ENCODE measurements at places on chromosomes 5 and 9. TPM values are rescaled to one million over a fixed set of nuclear protein-coding genes. Genes with fewer than 3 reads are reported as not detected.

DNA sequence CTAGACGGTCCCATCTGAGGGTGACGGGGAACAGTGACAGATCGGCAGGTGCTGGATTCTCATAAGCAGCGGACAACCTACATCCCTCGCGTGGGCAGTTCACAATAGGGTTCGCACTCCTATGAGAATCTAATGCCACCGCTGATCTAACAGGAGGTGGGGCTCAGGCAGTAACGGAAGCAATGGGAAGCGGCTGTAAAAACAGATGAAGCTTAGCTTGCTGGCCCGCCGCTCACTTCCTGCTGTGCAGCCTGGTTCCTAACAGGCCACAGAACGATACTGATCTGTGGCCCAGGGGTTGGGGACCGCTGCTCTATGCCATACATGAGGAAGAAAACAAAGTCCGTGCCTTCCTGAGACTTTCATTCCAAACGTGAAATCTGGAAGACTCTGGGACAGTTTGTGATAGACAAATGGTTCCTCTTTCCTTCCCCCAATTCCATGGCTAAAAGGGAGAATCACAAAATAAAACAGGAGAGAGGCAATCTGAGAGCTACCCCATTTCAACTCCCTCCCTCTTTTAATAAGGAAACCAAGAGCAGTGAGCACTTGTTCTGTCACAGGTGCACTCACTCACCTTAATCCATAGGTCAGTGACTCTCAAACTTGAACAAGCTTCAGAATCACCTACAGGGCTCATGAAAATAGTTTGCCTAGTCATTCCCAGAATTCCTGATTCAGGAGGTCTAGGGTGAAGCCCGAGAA, 12.1 kb downstream of the PDCL start:
- no peaks in the 10 kb centered on the region for H3K36me3 ChIP-seq
- peaks cover 4% of the 10 kb centered on the region for H3K4me1 ChIP-seq
- DNase-seq: peak; percentile 59

DNA sequence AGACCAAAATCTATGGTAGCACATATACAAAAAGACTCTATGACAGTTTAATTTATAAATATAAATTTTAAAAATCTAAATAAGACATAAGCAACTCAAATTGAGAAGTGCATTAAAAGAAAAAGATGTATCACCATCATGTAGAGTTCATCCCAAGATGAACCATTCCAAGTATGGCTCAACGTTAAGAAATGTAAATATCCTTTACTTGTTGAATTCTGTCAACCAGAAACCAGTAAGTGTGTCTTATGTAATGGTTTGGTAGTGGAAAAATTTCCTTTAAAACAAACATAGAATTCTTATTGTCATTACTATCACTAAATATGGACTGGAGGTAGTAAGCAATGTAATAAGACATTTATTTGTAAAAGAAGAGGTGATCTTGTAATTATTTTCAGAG, 87.3 kb downstream of the YIPF5 start:
- H3K36me3 ChIP-seq: no peaks in the 10 kb centered on the region
- H3K27ac ChIP-seq: no peak overlapping the region
- no peak overlapping the region for H3K4me3 ChIP-seq
- H3K4me1 ChIP-seq: no peaks in the 10 kb centered on the region

POU4F3 gene
- total RNA-seq: not detected

- no peak for DNase-seq
- no peaks in the 10 kb centered on the region for H3K36me3 ChIP-seq
- H3K27me3 ChIP-seq: no peaks in the 10 kb centered on the region
- no peak overlapping the region for H3K4me3 ChIP-seq
- H3K4me1 ChIP-seq: no peaks in the 10 kb centered on the region
- no peak overlapping the region for H3K27ac ChIP-seq
Observed at GRCh38 chr5:137032929-137033328, 466.2 kb downstream of the SPOCK1 start.

MAMDC2 gene
- total RNA-seq: 4.0 TPM

TRIM36 gene
- not detected for total RNA-seq

- H3K4me1 ChIP-seq: no peaks in the 10 kb centered on the region
- H3K27me3 ChIP-seq: peaks cover 3% of the 10 kb centered on the region
Observed at GRCh38 chr5:56717253-56717987, 97.9 kb upstream of the MAP3K1 start.

VLDLR gene
- 34.4 TPM for total RNA-seq

DNA sequence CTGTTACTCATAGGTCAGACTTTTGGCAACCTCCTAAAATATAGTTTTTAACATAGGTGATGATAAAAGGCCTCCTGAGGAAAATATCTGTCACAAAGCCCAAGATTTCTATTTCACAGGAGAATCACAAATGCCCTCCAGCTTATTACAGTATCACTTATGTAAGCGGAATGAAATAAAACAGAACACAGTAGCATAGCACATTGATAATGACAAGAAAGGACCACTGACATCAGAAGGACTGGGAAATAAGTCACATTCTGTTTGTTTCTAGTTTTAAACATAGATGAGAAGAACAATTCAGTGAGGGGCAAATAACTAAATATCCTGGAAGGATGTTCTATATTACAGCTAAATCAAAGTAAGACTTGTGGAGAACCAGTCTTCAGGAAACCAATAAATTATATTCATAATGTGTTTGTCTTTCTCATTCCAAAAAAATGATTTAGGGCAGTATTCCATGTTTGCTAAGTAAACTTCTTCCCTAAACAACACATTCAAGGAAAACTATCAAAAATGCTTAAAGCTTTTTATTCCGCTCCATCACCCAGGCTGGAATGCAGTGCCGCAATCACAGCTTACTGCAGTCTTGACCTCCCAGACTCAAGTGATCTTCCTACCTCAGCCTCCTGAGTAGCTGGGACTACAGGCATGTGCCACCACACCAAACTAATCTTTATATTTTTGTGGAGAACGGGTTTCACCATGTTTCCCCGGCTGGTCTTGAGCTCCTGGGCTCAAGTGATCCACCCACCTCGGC, 20.8 kb upstream of the CTNNAL1 start:
- no peaks in the 10 kb centered on the region for H3K27me3 ChIP-seq
- no peak overlapping the region for H3K27ac ChIP-seq
- no peak overlapping the region for H3K4me3 ChIP-seq
- no peaks in the 10 kb centered on the region for H3K36me3 ChIP-seq
- DNase-seq: no peak
